ENCODE measurements at places on chromosomes 3 and 15. TPM values are rescaled to one million over a fixed set of nuclear protein-coding genes. Genes with fewer than 3 reads are reported as not detected.

POTEB gene
- total RNA-seq = not detected

CORO2B gene
- total RNA-seq = 9.7 TPM

PPP2R3A gene
- 46.7 TPM for total RNA-seq

TUSC7 gene
- not detected for total RNA-seq

DUOXA2 gene
- not detected for total RNA-seq

GOLGA6L10 gene
- total RNA-seq = under 0.01 TPM

FANCD2OS gene
- total RNA-seq = not detected

DNAJA4 gene
- 0.18 TPM for total RNA-seq

ROPN1 gene
- not detected for total RNA-seq

SLC28A1 gene
- not detected for total RNA-seq

TMEM44 gene
- 9.7 TPM for total RNA-seq

GPR87 gene
- total RNA-seq = 0.36 TPM

SLC24A5 gene
- not detected for total RNA-seq

DZIP1L gene
- total RNA-seq = 21.4 TPM

DAPK2 gene
- 0.36 TPM for total RNA-seq

ANP32A gene
- 50.0 TPM for total RNA-seq

PLA2G4B gene
- under 0.01 TPM for total RNA-seq

ZMYND10 gene
- total RNA-seq = 1.1 TPM

P2RY13 gene
- total RNA-seq = not detected
